ENCODE measurements at places on chromosomes 5 and 9.

DNA sequence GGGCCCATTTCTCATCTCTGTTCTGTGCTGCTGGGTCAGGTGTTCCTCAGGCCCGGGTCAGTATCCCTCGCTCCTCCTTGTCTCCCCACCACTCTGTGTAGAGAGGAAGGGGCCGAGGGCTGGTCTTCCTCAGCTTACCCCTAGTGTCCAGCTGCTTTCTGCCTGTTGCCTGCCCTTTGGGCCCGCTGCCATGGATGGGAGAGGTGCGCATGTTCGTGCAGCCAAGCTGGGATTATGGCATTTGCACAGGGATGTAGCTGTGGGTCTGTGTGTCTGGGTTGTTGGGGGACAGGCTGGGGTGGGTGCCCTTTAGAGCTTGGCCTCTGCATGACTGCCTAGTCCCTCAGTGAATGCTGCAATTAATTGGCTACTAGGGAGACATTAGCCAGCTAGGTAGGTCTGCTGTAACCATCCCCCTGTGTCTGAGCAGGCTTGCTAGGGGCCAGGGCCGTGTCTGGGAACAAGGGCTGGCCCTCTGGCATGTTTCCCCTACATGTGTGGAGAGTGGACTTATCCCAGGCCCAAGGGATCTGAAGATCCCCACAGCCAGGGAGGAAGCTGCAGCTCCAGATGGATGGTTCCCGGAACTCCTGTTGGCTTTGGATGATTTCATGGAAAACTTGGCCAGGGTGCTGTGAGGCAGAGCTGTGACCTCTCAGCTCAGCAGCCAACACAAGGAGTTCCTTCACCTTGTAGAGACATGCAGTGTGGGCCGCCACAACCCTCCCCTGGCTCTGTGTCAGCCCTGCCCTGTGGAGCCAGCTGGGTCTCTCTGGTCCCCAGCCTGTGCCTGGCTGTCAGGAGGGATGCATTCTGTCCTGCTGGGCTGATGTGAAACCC is 161.9 kb downstream of the MACROH2A1 start:
- no peak for DNase-seq

- DNase-seq = peak; percentile 17
These were observed 822.5 kb downstream of the PTPRD start for GRCh38 chr9:9790216-9790872.

DNA sequence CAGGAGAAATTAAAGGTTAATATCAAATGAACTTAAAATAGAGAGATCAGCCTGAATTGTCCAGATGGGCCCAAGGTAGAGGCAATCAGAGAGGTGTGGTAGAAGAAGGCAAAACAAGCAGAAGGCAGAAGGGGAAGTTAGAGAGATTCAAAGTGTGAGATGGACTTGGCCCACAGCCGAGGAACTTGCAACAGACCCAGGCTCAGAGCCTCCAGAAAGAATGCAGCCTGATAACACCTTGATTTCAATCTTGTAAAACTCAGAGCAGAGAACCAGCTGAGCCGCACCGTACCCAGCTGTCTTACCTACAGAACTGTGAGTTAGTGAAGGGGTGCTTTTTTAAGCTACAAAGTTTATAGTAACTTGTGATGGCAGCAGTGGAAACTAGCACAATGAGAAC is 190.9 kb downstream of the RFK start:
- DNase-seq = peak; percentile 47

- DNase-seq = no peak
These were observed 109.0 kb downstream of the VAV2 start for GRCh38 chr9:133882849-133883755.

DNA sequence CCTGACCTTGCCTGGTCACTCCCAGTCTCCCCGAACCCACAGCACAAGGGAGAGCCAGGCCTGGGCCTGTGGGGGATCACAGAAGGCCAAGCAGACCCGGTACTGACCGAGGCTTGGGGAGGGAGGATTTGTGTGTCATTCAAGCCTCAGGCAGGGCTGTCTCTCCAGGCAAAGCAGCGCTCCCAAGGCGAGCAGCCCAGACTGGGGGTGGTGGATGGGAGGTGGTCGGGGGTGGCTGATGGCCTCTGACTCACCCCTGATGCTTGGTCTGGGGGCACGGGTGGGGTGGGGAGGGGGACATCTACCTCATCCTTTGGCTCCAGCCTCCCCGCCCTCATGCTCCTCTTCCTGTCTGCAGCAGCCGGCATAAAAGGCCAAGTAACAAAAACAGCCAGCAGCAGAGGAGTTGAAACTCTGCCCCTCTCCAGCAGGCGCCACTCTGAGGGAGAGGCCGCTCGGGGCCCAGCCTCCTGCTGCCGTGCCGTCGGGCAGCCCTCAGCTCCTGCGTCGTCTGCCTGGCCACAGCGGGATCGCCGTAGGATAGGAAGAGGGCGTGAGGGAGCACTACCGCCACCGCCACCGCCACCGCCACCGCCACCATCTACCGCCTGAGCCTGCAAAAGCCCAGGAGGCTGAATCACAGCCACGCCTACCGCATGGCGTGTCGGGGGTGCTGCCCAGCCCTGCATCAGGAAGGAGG is 166.0 kb downstream of the OLFM1 start:
- no peak for DNase-seq

DNA sequence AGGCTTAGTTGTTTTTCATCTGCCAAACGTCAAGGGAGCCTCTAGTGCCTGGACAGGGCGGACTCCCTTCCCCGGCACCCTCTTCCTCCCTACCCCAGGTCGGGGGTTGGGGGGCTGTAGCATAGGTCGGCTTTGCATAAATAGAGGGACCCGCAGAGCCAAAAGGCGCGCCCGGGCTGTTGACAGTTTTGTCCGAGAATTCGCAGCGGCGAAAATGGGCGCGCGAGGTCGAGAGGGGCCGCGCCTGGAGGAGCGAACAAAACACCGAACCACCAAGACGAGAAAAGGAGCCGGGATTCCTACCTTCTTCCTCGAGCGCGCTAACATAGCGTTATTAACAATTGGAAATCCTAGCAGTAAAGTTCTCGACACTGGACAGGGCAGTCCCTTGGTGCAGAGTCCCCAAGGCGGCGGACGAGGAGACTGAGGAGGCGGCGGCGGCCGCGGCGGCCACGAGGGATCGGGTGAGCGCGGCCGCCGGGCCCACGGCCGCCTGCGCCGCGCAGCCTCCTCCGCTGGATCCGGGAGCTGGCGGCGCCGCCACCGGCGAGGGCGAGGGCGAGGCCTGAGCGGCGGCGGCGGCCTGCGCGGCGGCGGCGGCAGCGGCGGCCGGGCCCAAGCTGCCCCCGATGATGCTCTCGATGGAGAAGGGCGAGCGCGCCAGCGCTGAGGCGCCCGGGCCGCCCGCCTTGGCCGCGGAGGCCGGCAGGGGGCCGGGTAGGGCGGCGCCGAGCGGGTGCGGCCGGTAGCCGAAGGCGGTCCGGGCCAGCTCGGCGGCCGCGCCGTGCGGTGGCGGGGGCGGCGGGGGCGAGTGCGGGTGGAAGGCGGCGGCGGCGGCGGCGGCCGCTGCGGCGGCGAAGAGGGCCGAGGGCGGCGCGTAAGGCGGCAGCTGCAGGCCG is 1.7 kb downstream of the FOXD1 start:
- no peak for DNase-seq

- no peak for DNase-seq
These were observed 104.6 kb upstream of the RETREG1 start for GRCh38 chr5:16721151-16722096.

DNA sequence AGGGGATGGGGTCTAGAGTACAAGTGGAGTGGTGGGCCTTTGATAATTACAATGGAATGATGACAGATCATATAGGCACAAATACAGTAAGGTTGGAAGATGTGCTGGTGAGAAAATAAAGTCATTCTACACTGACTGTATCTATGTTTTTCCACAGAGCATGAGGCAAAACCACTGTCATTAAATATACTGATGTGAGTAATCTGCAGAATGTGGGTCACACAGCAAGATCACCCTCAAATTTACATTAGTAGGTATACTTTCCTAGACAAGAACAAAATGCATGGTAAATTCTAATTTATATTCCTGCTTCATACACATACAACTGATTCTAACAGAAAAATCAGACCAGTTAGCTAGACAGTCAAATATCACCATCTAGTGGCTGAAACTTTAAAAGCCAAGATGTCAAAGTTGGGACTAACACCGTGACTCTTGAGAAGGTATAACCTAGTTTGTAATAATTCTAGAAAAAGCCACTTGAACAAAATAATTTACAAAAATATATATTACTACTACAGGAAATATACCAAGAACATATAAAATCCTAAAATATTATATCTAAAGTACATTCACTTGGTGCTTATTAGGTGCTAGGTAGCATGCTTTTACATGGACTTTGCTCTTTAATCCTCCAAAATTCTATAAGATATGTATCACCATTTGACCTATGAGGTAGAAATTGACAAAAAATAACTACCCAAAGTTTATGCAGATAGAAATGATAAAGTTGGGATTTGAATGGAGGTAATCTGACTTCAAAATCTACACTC is 19.5 kb downstream of the TTC33 start:
- peak; percentile 81 for DNase-seq

- DNase-seq = no peak
These were observed 29.8 kb downstream of the JAKMIP2 start for GRCh38 chr5:147752666-147753290.

DNA sequence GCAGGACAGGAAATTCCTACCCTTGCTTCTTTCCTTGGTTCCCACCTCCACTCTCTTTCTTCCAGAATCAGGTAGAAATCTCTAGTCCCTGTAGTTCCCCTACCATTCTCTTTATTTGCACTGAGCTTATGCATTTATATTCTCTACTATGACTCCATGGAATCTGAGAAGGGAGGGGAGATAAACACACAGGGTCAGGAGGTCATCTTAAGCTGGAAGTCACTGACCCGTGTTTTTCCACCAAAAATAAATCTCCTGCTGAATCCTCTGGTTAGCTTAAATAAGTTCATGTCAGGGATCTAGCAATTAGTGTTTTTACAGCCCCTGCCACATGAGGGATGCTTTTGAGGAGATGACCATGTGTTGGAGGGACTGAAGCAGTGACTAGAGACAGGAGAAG is 3.7 kb downstream of the ACTL7B start:
- DNase-seq = no peak

GRCh38 chr9:37102486-37102885 is 17.9 kb upstream of the ZCCHC7 start:
- DNase-seq = no peak

DNA sequence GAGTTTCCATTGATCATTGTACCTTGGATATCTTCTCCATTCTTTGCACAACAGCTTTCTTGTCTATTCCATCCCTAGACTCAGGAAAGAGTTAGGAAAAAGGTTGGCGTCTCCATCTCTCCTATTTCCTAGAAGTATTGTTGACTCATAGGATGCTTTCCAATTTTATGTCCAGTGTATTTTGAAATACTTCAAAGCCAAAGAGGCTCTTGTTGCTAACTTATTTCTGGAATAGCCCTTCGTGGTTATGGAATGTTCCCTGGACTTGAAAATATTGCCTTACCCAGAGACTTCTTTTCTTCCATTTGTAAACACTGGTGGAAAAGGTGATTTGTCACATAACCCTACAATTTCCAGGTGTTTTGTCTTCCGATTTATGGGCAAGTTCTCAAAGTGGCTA is 402.3 kb upstream of the ZNF608 start:
- DNase-seq = peak; percentile 70

DNA sequence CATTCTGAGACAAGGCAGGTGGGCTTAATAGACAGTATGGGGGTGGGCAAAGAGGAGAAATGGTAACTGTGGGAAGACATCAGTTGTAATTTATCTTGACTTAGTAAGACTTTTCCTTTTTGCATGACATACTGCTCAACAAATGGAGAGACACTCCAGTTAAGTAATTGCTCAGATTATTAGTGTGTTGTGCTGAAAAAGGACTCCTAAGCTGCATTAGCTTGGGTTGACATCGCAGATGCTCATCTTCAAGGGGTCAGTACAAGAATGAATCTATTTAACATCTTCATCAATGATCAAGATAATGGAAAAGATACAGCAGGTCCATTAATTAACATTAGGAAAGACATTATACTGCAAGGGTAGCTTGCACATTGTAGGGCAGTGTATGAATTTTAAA is 181.1 kb upstream of the ELAVL2 start:
- DNase-seq = no peak

DNA sequence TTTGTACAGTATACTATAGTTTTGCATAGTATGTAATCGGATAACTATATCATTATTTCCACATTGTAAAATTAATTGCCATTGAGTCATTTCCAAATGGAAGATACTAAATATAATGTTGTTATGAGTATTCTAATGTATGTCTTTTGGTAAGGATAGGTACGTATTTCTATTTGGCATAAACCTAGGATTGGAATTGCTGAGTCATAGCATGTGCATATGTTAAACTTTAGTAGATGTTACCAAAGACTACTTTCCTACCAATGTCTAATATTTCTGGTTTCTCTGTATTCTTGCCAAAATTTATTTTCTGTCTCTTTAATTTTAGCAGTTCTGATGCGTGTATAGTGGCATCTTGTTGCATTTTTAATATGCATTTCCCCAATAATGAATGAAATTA is 825.1 kb upstream of the ARRDC3 start:
- DNase-seq = no peak

DNA sequence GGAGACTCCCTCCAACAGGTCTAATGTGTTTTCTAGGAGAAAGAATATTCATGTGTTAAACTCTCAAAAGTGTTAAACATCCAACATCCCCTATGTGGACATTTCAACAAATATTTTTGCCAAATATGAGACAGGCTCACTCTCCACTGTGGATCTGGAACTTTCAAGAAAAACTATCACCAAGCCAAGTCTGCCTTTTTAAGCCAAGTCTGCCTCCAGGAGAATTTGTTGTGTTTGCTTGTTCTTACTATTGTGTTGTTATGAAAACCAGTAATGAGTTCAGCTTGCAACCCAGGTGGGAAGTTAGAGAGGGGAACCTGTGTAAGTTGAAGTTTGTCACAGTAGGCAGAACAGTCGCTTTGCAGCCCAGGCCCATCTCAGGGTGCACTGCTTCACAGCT is 228.1 kb downstream of the NFIB start:
- DNase-seq = no peak

- DNase-seq = peak; percentile 50
These were observed 8.0 kb downstream of the MCC start for GRCh38 chr5:113480243-113480642.

DNA sequence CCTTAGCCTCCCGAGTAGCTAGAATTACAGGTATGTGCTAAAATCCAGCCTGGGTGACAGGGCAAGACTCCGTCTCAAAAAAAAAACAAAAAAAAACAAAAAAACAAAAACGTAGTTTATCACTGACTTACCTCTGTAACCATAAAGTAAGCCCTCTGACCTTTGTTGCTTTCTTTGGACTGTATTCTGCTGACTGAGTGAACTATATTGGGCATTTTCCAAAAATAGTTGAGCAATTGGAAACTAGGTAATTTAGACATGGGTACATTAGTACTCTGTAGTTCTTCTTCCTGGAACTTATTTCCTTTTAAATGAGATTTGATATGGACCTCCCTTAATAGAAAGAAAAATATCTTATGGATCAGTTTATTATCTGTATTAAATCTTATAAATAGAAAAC is 66.6 kb downstream of the ANKHD1 start:
- peak; percentile 29 for DNase-seq

GRCh38 chr5:1322036-1322900 is 22.6 kb downstream of the CLPTM1L start:
- no peak for DNase-seq

- DNase-seq = no peak
These were observed 55.8 kb downstream of the PDE8B start for GRCh38 chr5:77266291-77266690.

GRCh38 chr9:79945016-79945415 is 373.3 kb downstream of the TLE4 start:
- DNase-seq = no peak

GRCh38 chr5:67187006-67187715 is 9.4 kb downstream of the CD180 start:
- no peak for DNase-seq

GRCh38 chr5:135800656-135801055 is 33.8 kb upstream of the SLC25A48 start:
- DNase-seq = no peak

All from fibroblast of pulmonary artery (primary cell).